ENCODE measurements at places on chromosomes 16 and 17. TPM values are rescaled to one million over a fixed set of nuclear protein-coding genes. Genes with fewer than 3 reads are reported as not detected.

AANAT gene
- total RNA-seq, result not detected

DNA sequence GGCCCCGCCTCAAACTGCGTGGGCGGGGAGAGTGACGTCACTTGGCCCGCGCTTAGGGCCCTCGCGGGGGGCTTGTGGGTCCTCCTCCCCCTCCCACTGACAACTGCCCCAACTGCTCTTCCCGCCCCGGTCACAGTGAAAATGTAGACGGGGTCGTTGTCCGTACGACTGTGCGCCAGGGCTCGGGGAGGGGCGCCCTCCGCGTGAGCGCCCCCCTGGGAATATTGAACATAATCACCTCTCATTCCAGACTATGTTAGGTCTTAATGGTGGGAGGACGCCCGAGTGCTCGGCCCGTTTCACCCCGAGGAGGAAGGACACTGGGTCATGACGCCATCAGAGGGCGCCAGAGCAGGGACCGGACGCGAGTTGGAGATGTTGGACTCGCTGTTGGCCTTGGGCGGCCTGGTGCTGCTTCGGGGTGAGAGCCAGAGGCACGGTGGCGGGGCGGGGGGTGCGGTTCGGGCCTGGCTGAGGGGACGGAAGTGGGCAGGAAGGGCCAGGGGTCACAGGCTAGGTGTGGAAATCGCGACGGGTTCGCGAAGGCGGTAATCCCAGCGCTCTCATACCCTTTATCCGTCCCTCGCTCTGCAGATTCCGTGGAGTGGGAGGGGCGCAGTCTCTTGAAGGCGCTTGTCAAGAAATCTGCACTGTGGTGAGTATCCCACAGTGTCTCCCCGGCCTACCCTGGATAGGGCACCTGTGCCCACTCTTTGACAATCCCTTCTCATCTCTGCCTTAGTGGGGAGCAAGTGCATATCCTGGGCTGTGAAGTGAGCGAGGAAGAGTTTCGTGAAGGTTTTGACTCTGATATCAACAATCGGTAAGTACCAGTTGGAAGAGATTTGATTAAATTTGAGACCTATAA, at the start of gene ELP5:
TSS of gene ELP5 (plus strand) at position 40 of the 868 bp plus-strand sequence. CDS start at position 376, 336 bp downstream.
- DNase-seq, result peak; percentile 98

CCL3 gene
- not detected for total RNA-seq

EPN3 gene
- 30.3 TPM for total RNA-seq

GRCh38 chr17:60387666-60388065, 4.3 kb downstream of the USP32 start:
- no peak for DNase-seq

DNA sequence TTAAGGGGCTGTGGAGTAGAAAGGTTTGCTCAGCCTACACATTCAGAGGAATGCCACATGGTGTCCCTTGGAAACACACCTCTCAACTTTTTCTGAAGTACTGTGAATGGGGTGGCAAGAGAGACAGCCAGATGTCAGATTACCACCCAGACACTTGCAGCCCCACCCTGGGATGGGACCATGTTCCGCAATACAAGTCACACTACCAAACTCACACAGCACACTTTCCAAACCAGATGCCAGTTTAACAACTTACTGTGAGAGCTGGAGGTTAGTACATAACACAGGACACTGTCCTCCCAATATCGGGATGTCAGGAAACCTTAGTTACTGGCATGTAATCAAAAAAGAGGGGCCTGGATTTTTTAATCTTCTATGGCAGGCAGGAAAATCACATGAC, 7.9 kb downstream of the USP7 start:
- no peak for DNase-seq

DNA sequence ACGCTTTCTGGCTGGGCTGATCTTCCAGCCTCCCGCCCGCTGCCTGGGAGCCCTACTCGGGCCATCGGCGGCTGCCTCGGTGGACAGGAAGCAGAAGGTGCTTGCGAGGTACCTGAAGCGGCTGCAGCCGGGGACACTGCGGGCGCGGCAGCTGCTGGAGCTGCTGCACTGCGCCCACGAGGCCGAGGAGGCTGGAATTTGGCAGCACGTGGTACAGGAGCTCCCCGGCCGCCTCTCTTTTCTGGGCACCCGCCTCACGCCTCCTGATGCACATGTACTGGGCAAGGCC, 30.7 kb downstream of the CIITA start:
- DNase-seq, result no peak

DNA sequence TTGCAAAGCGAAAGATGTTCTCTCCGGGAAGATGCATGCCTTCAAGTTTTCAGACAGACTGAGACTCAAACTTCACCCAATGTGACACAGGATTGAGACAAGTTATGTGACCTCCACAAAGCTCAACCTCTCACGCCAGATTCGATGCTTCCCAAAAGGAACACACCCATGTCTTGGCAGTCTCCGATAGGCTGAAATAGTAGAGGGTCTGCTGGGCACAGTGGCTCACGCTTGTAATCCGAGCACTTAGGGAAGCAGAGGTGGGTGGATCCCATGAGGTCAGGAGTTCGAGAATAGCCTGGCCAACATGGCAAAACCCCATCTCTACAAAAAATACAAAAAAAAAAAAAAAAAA, 22.1 kb downstream of the ZFHX3 start:
- DNase-seq, result peak; percentile 27

GRCh38 chr17:65556014-65556909, 5.2 kb downstream of the AXIN2 start:
- DNase-seq, result peak; percentile 93

GRCh38 chr17:298791-299450, 53.7 kb downstream of the RPH3AL start:
- no peak for DNase-seq

GRCh38 chr16:85019659-85020245, 7.8 kb upstream of the KIAA0513 start:
- DNase-seq, result no peak

DNA sequence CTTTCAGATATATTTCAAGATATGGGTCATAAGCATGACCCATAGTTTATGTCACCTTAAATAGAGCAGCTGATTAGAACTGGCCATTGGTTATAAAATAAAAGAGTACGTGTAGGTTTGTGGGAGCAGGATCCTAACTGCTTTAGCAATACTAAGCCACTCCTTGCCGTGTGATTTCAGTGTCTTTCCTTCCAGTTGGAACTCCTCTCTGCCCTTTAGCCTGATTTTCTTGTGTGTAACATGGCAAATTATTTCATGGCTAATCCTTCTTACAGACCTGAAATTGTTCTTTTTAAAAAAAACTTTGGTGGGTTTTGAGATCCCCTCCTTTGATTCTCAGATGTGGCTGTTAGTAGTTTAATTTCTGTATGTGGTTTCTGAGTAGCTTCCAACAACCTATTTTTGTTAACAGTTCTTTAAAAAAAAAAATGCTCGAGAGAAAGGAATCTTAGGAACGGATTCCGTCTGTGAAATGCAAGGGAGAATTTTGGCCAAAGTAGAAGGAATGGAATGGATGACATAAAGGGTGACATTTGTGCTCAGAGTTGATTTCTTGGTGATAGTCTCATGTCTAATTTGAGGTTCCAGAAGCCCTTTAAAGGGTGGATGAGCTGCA, 39.9 kb downstream of the DHRS7B start:
- DNase-seq, result no peak

DNA sequence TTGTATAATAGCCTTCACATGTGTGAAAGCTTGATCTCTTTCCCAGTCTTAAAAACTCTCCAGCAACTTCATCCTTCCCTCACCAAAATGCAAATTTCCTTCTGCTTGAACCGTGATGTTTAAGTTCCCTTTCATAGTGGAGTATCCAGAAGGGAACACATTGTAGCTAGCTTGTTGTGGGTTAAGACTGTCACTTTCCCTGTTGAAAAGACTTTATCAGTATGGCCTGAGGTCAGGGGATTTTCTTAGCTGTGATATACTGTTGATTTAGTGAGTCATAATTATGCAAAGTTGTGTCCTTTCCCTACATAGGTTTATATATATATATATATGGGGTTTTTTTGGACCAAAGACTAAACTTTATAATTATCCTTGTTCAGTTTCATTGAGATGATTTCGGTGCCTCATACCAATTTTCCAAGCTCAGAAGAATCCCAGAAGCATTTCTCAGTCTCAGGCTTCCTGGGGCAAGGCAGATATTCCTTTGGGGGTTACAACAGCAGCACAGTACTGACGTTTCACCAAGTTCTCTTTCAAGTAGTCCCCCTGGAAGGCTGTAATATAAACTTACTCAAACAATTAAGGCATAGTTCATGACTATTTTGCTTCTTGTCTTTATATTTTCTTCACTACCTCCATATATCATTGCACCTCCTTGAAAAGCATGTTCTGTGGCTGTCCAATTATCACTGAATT, 35.7 kb downstream of the ESRP2 start:
- DNase-seq, result no peak

DNA sequence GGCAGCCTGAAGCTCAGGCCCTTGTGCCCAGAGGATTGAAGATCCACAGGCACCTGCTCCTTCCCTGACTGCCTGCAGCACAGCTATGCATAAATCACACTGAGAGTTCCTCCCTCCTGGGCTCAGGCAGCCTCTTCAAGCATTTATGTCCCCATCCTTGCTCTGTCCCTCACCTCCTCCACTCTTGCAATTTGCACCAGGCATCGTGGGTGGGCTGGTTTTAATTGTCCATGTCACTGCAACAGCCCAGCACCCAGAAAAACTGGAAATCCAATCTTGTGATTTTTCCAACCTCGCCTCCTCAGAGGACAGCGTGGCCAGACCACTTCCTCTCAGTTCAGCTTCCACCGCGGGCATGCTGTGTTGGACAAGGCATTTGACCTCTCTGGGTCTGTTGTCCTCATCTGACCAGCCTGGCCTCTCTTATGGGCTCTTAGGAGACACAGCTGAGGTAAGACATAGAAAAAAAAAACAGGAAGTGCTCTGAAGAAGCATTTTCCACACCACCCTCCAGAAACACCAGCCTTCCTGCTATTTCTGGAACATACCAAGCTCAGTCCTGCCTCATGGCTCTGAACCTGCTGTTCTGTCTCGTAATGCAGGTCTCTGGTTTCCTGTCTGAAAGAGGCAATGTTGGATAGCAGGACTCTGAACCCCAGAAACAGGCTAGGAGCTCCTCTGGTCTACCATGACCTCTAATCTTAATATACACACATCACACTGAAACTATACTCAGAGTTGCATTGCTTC, 8.3 kb downstream of the TMEM114 start:
- DNase-seq, result no peak

DNA sequence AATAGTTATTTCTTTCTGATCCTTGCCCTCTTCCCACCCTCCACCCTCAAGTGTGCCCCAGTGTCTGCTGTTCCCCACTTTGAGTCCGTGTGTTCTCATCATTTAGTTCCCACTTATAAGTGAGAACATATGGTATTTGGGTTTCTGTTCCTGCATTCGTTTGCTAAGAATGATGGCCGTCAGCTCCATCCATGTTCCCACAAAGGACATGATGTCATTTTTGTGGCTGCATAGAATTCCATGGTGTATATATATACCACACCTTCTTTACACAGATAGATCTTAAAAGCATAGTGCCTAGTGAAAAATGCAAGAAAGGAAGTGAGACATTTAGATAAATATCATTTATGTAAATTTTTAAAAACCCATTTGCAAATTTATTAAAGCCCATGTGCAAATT, 33.1 kb downstream of the HS3ST2 start:
- DNase-seq, result no peak

DNA sequence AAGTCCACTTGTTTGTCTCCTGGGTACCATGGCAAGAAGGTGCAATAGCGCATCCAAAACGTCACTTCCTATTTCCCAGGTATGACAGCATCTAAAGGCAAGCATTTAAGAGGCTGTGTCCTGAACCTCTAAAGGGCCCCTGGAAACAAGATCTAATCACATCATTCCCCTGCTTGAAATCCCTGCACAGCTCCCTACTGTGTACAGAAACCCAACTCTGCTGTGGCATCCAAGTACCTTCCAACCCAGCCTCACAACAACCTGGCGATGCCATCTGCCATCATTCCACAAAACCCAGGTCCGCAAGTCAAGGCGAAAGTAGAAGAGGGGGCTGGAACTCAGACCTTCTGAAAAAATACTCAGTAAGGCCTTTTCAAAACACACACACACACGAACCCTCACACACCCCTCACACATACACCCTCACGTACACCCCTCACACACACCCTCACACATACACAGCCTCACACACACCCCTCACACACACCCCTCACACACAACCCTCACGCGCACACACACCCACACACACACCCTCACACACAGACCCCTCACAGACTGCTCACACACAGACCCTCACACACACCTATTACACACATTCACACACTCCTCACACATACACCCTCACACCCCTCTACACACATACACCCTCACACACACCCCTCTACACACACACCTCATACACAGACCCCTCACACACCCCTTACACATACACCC, 24.5 kb downstream of the C17orf67 start:
- no peak for DNase-seq

DNA sequence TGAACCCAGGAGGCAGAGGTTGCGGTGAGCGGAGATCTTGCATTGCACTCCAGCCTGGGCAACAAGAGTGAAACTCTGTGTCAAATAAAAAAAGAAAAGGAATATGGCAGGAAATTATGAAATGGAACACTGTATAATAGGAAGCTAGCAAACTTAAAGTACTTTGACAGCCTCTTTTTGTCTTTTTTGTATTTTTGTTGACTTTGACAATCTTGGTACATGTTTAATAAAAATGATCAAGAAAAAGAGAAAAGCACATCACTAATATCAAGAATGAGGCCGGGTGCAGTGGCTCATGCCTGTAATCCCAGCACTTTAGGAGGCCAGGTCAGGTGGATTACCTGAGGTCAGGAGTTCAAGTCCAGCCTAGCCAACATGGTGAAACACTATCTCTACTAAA, 5.5 kb downstream of the ATF7IP2 start:
- DNase-seq, result no peak

DNA sequence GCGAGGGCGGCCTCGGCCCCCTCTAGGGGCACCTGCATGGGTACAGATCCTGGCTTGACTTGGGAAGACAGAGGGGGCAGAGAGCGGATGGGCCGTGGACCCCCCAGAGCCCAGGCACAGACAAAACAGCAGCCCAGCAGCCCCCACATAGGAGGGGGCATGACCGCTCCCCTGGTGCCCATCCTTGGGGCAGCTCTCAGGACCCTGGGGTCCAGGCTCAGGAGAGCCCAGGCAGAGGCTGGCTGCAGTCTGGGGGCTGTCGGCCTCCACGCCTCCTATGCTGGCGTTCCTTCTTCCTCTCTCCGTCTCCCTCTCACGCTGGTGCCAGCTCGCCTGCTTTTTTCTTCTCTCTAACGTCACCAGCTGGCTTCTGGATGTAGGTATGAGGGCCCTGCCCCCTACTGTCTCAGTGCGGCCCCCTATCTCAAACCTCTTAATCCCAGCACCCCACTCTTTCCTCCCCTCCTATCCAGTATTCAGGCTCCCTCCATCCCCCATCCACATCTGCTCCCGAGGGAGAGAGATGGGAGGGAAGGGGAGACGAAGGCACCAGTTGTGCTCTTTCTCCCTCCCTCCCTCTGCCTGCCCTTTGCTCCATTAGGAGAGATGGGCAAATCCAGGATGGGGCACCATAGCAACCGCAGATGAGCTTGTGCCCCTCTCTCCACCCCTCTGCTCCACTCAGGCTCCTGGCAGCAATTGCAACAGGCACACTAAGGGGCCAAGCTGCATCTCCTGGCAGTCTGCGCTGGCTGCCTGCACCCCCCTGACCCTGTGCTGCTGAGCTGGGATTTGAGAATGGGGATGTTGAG, at the start of gene GPR179:
TSS of gene GPR179 (minus strand) at position 349 of the 812 bp plus-strand sequence. CDS start at position 182, 167 bp downstream.
- no peak for DNase-seq

- DNase-seq, result no peak
Observed at GRCh38 chr16:35596467-35596866, 2137.1 kb downstream of the TP53TG3F start.
